ENCODE measurements at places on chromosomes 13 and 19. TPM values are rescaled to one million over a fixed set of nuclear protein-coding genes. Genes with fewer than 3 reads are reported as not detected.

Gene TFDP1
- 25.8 TPM for total RNA-seq

DNA sequence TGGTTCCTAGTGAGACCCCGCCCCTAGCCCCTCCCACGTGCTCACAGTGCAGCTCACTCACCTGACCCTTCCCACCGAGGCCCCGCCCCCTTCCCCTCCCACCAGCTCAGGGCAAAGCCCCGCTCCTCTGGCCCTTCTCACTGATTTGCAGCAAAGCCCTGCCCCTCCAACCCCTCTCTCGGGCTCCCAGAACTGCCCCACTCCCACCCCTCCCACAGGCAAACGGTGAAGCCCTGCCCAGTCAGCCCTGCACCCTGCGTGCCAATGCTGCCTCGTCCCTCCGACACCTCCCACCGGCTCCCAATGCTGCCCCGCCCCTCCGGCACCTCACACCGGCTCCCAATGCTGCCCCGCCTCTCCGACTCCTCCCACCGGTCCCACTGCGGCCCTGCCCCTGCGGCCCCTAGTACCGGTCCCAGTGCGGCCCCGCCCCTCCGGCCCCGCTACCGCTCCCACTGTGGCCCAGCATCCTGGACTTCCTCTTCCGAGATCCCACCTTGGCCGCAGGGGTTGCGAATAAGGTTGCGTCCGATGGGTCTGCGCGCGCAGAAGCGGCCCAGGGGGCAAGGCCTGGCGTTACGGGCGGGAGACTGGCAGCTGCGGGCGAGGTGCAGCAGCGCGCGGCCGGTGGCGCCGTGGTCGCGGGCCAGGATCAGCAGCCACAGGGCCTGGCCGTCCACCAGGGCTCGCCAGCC lies 834 bp downstream of the FBXO27 start:
- peak; percentile 91 for ATAC-seq

DNA sequence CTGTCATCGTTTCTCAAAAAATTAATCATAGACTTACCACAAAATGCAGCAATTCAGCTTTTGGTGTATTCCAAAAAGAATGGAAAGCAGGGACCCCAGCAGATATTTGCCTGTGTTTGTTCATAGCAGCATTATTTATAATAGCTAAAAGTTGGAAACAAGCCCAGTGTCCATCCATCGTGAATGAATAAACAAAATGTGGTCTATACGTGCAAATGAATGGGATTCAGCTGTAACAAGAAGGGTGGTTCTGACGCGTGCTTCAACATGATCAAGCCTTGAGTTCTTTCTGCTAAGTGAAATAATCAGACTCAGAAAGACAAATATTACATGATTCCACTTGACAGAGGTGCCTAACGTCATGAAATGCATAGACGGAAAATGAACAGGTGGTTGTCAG lies 36.4 kb downstream of the PSG11 start:
- ATAC-seq = no peak

GRCh38 chr13:32419862-32420261 lies 8.1 kb downstream of the N4BP2L1 start:
- no peak for ATAC-seq

DNA sequence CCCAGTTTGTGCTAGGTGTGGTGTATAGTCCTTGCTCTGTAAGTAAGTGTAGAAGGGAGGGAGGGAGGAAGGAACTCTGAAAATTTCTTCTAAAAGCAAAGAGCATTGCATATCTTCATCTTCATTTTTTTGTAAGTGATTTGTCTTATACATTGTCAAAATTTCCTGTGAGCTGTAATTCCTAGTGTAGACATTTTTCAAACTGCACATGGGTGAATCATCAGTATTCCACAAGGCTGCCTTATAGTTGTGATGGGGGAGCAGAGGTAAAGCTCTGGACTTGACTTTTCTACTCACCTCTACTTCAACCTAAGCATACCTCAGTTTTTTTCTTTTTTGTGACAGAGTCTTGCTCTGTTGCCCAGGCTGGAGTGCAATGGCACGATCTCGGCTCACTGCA lies 86.9 kb downstream of the CDK8 start:
- no peak for ATAC-seq

DNA sequence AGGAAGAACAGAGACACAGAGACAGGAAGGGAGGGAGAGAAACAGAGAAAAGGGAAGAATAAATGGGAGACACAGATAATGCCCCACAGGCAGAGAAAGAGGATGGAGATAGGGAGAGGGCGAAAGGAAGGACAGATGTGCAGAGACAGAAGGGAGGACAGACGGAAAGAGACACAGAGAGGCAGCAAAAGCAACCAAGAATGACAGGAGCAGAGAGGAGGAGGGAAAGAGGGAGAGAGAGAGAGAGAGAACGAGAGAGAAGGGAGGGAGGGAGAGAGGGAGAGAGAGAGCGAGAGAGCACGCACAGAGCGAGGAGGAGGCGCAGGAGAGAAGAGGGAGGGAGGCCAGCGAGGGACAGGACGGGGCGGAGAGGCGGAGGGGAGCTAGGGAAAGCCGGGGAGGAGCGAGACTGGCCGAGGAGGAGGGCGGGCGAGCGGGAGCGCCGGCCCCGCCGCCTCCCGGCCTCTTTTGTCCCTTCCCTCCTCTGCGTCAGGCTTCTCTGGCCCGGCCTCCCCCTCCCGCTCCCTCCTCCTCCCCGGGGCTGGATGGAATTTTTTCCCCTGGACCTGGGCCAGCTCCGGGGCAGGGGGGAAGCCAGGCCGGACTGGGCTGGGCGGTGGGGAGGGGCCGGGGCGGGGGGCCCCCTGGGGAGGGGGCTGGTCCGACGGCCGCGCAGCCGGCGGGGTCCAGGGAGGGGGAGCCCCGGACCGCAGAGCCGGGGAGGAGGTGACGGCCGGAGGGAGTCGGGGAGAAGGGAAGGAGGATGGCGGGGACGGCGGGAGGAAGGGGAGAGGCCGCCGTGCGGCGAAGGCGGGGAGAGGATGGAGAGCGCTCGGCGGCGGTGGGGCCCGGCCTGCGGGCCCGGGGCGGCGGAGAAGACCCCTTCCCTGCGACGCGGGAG lies 4.2 kb upstream of the SPACA6 start:
- ATAC-seq = peak; percentile 95

GRCh38 chr19:14150041-14150769 lies 13.8 kb upstream of the ASF1B start:
- no peak for ATAC-seq

Gene ZNF835
- total RNA-seq = 6.2 TPM

All from gastroesophageal sphincter (tissue), 4 donors.